Left renal cortex interstitium (tissue), 4 donors: ENCODE measurements at places on chromosomes 5 and 9. TPM values are rescaled to one million over a fixed set of nuclear protein-coding genes. Genes with fewer than 3 reads are reported as not detected.

The TLX3 gene
- not detected for polyA plus RNA-seq

The ANXA1 gene
- 36.6 TPM for polyA plus RNA-seq

The FOXD4 gene
- 0.11 TPM for polyA plus RNA-seq

The MUSK gene
- 0.09 TPM for polyA plus RNA-seq

The SEMA6A gene
- 61.1 TPM for polyA plus RNA-seq

The SHLD3 gene
- 4.0 TPM for polyA plus RNA-seq

The ALDH1A1 gene
- 326 TPM for polyA plus RNA-seq

The CTNND2 gene
- polyA plus RNA-seq, result 1.9 TPM

The CDH10 gene
- polyA plus RNA-seq, result 3.9 TPM

The SLC9A3 gene
- polyA plus RNA-seq, result 53.0 TPM

The LIX1 gene
- 6.2 TPM for polyA plus RNA-seq

The RPS14 gene
- 1,852 TPM for polyA plus RNA-seq

GRCh38 chr5:113092683-113093082 lies 116.1 kb downstream of the DCP2 start:
- no peak for DNase-seq

GRCh38 chr5:38538161-38538560 lies 18.3 kb downstream of the LIFR start:
- DNase-seq, result no peak

- peak; percentile 66 for DNase-seq
Measured at GRCh38 chr9:98707166-98708102, 1.3 kb downstream of the GABBR2 start.

- no peak for DNase-seq
Measured at GRCh38 chr9:70367305-70367930, 47.0 kb downstream of the KLF9 start.

GRCh38 chr5:139946006-139946405 lies 97.1 kb downstream of the NRG2 start:
- no peak for DNase-seq

DNA sequence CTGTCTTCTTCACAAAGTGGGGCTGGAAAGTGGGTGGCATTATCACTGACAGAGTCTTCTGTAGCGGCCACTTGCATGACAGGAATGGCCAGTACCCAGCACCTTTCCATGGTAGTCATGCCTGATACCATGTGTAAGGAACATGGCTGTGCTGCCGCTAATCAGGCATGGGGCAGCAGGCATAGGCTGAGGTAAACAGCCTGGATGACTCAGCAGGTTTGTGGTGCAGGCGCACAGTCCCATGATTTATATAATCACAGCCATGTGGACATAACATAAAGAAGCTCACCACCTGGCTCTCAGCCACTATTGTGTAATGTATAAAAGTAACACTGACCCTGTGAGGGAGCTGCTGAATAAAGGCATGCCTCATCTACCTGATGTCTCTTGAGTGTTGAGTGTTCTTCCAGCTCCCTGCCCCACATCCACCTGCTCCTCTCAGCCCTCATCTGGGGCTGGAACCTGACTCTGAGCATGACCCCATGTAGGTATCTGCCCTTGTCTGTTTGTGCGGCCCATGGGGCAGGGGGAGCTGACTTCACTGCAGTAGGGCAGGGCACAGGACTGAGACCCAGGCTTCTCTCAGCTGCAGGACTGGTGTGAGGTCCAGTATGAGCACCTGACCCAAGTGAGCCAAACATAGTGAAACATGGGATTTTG lies 13.2 kb upstream of the ICE1 start:
- no peak for DNase-seq

- no peak for DNase-seq
Measured at GRCh38 chr9:4617752-4618151, 44.3 kb upstream of the PLPP6 start.

DNA sequence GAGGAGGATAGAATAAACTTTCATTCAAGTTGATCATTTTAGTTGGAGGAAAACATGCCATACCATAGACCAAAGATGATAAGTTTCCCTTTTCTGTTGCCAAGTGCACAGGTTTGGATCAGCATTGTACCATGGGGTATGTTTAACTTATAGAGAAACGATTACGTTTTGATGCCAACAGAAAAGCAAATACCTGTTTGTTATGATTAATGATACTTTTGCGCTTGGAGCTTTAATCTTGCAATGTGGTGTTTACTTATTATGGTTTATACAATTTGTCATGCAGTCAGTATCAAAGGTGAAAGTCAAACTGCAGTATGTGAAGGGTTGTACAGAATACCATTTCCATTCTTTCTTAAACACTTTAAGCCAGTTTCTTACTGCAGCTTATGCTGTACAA lies 13.2 kb upstream of the ARHGEF28 start:
- DNase-seq, result no peak

GRCh38 chr5:176647843-176648473 lies 674 bp downstream of the TSPAN17 start:
- DNase-seq, result no peak

GRCh38 chr5:154523104-154523503 lies 45.1 kb upstream of the HAND1 start:
- DNase-seq, result no peak

DNA sequence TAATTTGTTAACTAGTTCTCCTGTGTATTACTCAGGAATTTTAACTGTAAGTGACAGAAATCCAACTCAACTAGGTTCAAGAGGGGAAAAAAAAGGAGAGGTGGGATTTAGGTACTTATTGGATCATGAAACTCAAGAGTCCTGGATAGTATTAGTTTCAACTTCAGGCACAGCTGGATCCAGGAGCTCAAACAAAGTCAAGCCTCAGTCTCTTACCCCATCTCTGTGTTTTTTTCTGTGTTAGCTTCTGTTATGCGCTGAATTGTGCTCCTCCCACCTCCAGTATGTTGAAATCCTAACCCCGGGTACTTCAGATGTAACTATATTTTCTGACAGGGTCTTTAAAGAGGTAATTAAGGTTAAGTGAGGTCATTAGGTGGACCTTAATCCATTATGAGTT lies 53.5 kb downstream of the SMIM23 start:
- DNase-seq, result no peak

GRCh38 chr5:107242411-107243219 lies 428.1 kb downstream of the EFNA5 start:
- DNase-seq, result no peak

GRCh38 chr9:37730839-37731238 lies 22.8 kb upstream of the TRMT10B start:
- DNase-seq, result no peak

GRCh38 chr9:81585191-81585763 lies 104.1 kb downstream of the TLE1 start:
- DNase-seq, result no peak

DNA sequence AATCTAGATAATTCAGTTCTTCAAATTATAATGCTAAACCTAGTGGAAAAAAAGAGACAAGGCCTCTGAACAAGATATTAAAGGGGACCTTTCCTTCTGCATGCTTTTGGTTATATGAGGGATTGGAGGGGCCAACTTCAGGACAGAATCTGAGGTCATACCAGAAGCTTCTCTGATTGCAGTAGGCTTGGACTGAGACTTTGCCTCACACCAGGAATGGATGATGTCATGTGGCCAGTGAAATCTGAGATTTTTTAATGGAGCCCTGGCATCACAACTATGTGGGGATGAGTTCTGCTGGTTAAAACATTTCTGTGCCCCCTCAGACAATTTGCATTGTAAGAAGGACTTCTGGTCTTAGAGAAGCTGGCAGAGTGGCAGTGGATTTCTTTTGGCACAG lies 88.6 kb downstream of the ANGPTL2 start:
- DNase-seq, result no peak

DNA sequence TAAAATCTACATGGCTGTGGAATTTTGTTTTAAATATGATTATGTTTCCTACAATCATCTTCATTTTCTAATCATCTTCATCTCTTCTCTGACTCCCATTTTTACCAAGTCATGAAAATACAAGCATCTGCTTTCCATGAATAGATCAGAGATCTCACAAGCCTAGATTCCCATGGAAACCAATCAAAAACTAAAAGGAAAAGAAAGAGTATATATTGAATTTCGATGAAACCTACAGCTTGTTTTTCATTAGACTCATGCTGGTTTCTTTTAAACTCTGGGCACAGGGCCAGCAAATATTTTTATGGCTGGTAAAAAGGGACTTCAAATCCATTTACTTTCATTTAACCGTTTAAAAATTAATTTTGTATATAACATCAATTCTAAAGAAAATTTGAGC lies 51.2 kb downstream of the INVS start:
- no peak for DNase-seq

DNA sequence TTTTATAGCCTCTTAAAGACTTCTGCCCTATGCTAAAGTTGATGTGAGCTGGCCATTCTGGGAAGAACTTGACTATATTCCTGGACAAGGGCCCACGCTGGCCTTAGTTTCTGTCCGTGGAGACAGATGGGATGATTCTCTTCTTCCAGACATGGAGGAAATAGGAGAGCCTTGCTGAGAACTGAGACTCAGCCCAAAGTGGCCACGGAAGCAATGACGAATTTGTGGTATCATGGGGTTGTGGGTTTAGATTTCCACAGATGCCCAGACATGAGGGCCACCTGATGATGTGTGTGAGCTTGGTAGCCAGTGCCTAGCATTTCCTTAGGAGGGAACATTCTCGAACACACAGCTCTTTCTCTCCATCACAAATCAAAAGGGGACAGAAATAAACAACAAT lies 309.1 kb downstream of the NSG2 start:
- DNase-seq, result no peak

DNA sequence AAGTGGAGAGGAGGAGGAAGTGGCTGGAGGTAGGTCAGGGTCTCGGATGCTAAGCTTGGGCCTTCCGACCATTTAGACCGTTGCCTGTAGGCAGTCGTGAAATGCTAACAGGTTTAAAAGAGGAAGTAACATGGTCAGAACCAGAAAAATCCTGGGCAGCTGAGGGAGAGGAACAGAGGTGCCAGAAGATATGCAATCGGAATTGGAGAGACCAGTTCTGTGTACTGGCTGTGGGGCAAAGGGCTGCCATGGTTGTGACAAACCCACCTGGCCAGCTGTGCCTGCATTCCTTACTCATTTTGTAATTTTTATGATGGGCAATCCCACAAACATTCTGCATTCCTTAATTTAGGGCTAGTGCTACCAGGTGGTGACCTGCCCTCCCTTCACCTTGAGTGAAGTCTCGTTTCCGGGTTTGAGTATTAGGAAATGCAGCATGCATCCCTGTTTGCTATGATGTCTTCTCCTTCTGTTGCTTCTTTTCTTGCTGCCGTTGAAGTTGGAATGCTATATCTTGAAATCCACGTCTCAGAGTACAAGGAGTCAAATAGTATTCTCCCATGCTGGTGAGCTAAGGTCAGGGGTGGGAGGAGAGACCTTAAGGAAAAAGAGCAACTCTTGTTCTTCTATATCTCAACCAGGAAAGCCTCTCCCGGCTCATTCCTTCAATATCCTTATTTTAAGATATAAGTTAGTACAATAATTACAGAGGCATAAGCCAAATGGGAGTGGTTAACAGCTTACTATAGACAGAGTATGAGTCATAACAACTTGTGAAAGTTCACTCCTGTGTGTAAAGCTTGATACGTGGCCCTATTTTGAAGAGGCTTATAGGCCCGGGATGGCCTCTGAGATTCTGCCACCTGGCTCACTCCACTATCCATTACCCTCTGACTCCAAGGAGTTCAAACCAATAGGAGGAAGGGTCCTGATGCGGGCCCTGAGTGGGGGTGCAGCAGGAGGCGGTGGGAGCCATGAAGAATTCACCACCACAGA lies 37.0 kb downstream of the B4GALT1 start:
- DNase-seq, result no peak

DNA sequence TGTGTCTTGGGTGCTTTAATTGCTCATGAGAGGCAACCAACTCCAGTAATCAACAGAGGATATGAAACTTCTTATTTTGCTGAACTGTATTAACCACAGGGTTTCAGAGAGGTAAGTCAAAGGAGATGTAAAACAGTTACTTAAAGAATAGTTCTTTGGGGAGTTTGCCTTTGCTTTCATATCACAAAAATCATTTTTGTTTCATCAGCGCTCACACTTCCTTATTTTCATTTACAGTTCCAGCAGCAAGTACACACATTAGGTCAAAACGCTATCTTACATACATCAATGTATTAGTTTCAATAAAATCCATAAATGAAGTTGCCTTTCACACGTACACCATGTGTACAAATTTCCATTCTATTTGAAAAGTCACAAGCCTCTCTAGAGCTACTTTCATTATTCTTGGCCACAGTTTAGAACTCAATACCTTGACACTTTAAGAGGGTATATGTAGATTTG lies 50.1 kb downstream of the ST8SIA4 start:
- DNase-seq, result no peak

GRCh38 chr5:95779611-95780010 lies 42.9 kb downstream of the GLRX start:
- no peak for DNase-seq

GRCh38 chr5:15510092-15510491 lies 10.1 kb downstream of the FBXL7 start:
- DNase-seq, result no peak
